Endodermal cell (in vitro differentiated cells): ENCODE measurements at places on chromosomes 4 and X.
A peak's percentile ranks its signal among the peaks of the same experiment; 100 is the strongest.

DNA sequence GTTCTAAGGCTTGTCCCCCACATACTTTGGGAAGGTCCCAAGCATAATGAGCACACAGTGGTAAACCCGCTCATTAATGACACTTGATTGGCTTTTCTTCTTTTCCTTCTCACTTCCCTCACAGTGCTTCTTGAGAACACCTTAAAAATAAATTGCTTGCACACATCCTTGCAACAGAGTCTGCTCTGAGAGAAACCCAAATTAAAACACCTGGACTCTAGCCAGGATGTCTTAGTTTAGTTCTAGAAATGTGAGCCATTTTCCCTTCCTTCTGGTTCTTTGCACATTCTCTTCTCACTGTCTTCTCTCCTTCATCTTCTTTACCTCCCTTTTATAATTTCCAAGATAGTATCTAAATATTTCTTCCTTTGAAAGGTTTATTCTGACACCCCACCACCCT lies 35.3 kb upstream of the COX7B2 start:
- no peak for DNase-seq

DNA sequence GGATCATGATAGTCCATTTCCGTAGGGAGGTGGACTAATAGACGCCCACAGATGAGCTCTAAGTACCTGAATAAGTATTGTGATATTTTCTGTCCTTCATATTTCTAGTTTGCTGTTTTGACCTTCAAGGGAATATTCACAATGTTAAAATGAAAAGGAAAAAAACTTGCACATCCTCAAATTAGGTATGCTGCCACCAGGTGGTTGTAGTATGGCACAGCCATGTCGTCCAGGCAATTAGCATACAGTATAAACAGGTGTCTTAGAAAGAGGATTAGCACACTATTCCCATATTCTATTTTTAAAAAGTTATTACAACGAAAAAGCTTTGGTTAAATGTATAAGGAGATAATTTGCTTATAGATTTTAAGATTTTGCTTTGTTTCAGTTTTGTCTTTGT lies 802.0 kb downstream of the RPA4 start:
- no peak for DNase-seq

- peak; percentile 88 for DNase-seq
Observed at GRCh38 chr4:187993827-187994226, 1.7 kb upstream of the ZFP42 start.

GRCh38 chr4:147025042-147025441 lies 79.4 kb upstream of the TTC29 start:
- DNase-seq, result no peak

DNA sequence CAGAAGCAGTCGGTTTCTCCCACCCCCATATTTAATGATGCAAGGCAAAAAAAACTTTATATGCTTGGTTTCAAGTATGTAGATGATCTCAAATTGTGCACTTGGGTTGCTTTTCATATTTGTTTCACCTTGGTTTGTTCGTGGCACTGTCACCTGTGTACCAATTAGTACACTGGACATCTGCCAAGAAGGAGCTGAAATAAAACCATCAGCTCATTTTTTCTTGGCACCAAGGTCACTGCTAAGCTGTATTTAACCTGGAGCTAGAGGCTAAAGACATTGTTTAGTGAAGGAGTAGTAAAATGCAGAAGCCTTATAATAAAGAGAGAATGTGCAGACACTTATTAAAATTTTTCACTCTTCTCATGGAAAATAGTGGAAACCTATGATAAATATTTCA lies 430.8 kb downstream of the ARHGAP24 start:
- no peak for DNase-seq

DNA sequence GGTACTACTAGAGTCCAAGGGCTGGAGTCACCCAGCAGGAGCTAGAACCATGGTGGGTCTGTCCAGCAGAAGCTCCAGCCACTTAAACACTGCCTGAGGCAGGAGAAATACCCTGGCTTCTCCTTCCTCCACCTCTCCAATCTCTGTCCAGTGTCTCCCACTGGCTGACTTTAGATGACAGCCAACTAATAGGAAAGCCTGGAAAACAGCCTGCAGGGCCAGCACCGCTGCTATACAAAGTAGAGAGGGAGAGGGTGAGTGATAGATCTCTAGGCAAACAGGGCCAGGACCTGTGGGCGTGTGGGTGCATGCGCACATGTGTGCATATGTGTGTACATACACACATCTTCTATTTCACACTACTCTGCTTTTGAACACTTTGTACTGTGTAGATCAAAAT lies 56.5 kb upstream of the ATP8A1 start:
- no peak for DNase-seq

- DNase-seq, result no peak
Observed at GRCh38 chr4:78951862-78952472, 12.7 kb upstream of the PAQR3 start.

DNA sequence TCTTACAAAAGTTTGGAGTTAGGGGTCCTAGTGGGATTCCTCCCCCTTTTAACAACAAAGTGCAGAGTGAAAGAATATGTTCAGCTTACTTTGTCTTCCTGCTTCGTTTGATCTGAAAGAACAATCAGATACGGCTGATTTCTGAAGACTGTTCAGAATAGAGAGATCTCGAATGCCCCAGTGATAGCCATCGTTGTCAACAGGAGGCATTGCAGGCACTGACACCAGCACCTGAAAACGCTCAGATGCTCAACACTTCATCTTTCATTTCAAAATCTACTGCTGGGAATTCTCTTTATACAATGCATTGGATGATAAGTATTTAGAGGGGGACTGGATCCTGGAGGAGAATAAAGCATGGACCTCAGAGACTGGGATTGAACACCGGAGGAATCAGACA lies 186.3 kb upstream of the TENM3 start:
- no peak for DNase-seq

DNA sequence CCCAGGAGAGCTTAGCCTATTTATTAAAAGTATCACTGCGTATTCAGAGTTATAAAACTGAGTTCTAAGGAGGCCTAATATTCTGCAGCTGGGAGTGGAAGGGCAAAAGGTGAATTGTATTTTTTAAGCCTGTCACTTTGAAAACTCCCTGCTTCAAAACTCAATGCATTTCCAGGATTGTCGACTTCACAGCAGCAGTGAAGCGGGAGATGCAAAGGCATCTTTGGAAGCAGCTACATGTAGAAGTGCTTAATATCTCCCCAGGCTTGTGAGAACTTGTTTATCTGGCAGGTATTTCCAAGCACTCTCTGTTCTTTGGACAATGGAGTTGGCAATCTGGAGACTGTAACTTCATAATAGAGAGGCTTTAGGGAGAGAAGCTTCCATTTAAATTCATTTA lies 717.5 kb upstream of the SLIT2 start:
- no peak for DNase-seq

- no peak for DNase-seq
Observed at GRCh38 chr4:7227008-7227407, 34.7 kb downstream of the SORCS2 start.

DNA sequence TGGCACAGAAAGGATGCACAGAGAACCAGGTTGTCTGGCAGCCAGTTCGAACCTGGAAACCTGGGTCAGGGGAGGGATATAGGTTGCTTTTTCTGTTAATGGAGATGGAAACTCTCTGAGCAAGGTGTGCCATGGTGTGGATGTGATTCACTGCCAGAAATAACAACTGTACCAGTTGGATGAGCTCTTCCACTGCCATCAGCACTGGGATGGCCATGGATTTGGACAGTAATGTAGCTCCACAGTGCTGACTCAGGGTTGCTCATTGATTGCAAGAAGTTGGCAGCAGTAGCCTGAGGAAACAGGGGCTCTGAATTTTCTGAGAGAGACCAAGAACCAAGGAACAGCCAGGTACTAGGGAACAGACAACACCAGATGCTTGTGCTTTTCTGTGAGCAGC lies 33.8 kb downstream of the PNMA5 start:
- DNase-seq, result no peak

DNA sequence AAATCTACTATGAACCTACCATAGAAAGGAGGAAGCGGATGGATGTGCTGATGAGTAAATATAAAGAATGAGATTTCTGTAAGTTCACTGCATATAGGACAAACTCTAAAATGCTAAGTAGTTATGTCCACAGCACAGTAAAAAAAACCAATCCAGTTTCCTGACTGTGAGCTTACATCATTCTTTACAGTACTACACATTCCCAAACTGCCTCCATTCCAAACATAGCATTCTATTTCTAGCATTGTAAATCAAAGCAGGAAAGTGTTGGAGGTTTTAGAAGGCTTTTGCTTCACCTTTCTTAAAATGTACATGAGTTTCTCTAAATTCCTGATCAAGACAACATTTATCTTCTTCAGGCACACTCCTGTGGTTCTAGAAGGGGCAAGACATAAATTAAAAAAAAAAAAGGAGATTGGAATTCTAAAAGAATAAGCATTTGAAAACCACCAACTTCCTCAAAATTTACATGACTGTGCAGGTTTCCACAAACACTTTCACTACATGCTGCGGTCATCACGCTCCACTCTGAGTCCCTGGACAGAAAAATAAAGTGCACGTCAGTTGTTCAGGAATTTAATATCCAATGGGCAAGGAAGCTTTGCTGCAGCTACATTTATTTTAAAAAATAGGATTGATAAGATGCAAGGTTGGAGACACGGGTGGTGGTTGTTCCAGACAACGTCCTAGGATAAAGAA lies 297.6 kb upstream of the STS start:
- DNase-seq, result no peak

- DNase-seq, result no peak
Observed at GRCh38 chr4:88429401-88429800, 27.5 kb upstream of the HERC5 start.

GRCh38 chr4:110733901-110734300 lies 111.0 kb upstream of the PITX2 start:
- no peak for DNase-seq

GRCh38 chr4:61246034-61246433 lies 45.9 kb downstream of the ADGRL3 start:
- DNase-seq, result no peak

GRCh38 chrX:71301195-71301924 lies at the start of gene ITGB1BP2:
Gene ITGB1BP2 (plus strand): TSS chrX:71301750. CDS start chrX:71301807, 57 bp downstream.
- DNase-seq, result no peak

- DNase-seq, result no peak
Observed at GRCh38 chrX:124333862-124334261, 1.4 kb downstream of the TEX13D start.

- no peak for DNase-seq
Observed at GRCh38 chrX:13309631-13310030, 10.2 kb downstream of the ATXN3L start.

GRCh38 chrX:100979881-100980607 lies 10.5 kb downstream of the ARL13A start:
- DNase-seq, result no peak

GRCh38 chr4:22743290-22743689 lies 50.6 kb downstream of the GBA3 start:
- no peak for DNase-seq

- DNase-seq, result no peak
Observed at GRCh38 chr4:814312-814850, 11.5 kb downstream of the CPLX1 start.

- DNase-seq, result peak; percentile 76
Observed at GRCh38 chr4:4860600-4861389, 1.3 kb downstream of the MSX1 start.

DNA sequence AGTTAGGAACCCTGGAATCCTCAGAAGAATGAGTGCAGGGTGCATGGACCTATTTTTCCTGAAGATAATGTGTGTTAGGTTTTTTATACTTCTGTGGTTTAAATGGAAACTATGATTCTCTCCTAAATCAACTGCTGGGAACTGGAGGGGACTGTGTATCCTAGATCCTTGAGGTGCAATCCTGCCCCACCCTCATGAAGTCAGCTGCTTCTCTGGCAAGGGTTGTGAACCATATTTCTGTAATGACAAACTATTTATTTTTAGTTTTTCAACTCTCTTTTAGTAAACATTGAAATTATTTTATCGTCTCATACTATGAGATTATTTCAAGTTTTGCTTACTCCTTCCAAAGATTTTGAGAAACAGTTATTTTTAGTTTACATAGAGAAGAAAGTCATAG lies 25.8 kb upstream of the VEGFC start:
- no peak for DNase-seq

- DNase-seq, result peak; percentile 31
Observed at GRCh38 chrX:154399527-154400368, 1.6 kb downstream of the RPL10 start.

GRCh38 chr4:133162941-133163340 lies 13.8 kb downstream of the PCDH10 start:
- DNase-seq, result peak; percentile 50

GRCh38 chr4:87337361-87337760 lies 14.7 kb upstream of the HSD17B13 start:
- no peak for DNase-seq

DNA sequence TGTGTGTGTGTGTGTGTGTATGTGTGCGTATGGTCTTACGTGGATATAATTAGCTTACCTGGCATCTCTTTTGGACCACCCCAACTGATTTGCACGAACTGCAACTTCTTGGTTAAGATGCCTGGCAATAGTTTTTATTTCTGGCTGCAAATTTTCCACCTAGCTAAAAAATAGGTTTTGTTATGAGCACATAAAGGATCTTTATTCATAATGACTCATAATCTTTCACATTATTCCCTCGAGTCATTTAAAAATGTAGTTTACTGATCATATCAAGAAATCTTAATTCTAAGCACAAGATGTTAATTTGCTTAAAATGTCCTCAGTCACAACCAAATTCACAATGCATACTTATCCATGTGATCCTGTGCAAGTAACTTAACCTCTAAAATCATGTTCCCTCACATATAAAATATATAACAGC lies 1.5 kb downstream of the COX18 start:
- no peak for DNase-seq

DNA sequence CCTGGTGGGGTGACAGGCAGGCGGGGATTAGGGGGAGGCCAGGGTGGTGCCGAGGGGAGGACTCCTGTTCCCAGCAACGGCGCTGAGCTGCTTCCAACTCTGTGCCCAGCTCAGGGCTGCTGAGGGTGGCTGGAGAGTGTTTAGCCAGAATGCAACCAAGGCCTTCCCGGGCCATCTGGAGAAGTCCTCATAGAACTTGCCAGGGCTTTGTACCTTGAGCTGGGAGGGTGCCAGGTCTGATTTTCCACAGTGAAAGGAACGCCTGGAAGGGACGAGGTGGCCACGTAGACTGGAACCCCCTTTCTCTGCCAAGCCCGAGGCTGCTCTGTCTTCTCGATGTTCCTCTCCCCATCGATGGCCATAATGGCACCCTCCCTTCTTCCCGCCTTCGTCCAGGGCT lies 57.0 kb upstream of the GPR78 start:
- no peak for DNase-seq

- DNase-seq, result no peak
Observed at GRCh38 chrX:40058719-40059118, 39.0 kb downstream of the BCOR start.

DNA sequence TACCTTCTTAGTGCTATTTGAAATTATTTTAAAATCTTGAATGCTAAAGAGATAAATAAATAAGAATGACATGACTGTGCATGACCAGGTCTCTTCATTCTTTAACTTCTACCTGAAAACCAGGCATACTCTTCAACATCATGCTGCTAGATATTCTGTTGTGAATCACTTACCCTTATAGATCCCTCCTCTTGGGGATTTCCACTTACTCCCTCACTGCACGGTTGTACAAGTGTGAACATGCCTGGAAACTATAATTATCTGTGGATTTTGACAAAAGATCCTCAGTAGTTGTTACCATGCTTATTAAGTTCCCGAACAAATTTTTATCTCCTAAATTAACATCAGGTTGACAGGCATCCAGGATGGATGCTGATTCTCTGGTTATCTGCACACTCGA lies 54.3 kb downstream of the ADGRL3 start:
- DNase-seq, result no peak

GRCh38 chr4:8601086-8601485 lies 8.5 kb downstream of the CPZ start:
- no peak for DNase-seq

- no peak for DNase-seq
Observed at GRCh38 chr4:57139783-57140182, 29.6 kb upstream of the IGFBP7 start.
